ENCODE measurements at places on chromosomes 13 and 19. TPM values are rescaled to one million over a fixed set of nuclear protein-coding genes. Genes with fewer than 3 reads are reported as not detected.

Gene SIPA1L3
- 12.7 TPM for polyA plus RNA-seq

Gene CACNG6
- not detected for polyA plus RNA-seq

Gene PSG4
- polyA plus RNA-seq: 223 TPM

Gene KIR2DL3
- not detected for polyA plus RNA-seq

Gene NPHS1
- not detected for polyA plus RNA-seq

Gene GPC6
- 14.3 TPM for polyA plus RNA-seq

GRCh38 chr13:47408546-47409319 is 511.9 kb upstream of the HTR2A start:
- no peak overlapping the region for H3K4me3 ChIP-seq
- H3K36me3 ChIP-seq: no peaks in the 10 kb centered on the region

GRCh38 chr13:113937527-113938180 is 36.2 kb downstream of the C13orf46 start:
- DNase-seq: no peak
- peaks cover 7% of the 10 kb centered on the region for H3K4me1 ChIP-seq
- no peaks in the 10 kb centered on the region for H3K36me3 ChIP-seq
- no peak overlapping the region for H3K4me3 ChIP-seq
- H3K27ac ChIP-seq: no peak overlapping the region
- no peaks in the 10 kb centered on the region for H3K27me3 ChIP-seq

- no peak overlapping the region for H3K27ac ChIP-seq
- no peak for DNase-seq
- no peaks in the 10 kb centered on the region for H3K27me3 ChIP-seq
- H3K36me3 ChIP-seq: peaks cover 31% of the 10 kb centered on the region
Measured at GRCh38 chr19:16193466-16193865, 4.2 kb upstream of the AP1M1 start.

DNA sequence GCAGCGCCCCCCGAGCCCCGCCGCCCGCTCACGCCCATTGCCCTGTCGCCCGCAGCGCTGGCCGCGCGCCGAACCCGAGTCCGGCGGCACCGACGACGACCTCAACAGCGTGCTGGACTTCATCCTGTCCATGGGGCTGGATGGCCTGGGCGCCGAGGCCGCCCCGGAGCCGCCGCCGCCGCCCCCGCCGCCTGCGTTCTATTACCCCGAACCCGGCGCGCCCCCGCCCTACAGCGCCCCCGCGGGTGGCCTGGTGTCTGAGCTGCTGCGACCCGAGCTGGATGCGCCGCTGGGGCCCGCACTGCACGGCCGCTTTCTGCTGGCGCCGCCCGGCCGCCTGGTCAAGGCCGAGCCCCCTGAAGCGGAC is 518 bp downstream of the KLF2 start:
- H3K4me3 ChIP-seq: peak overlapping the region; percentile 96
- no peaks in the 10 kb centered on the region for H3K27me3 ChIP-seq
- no peak for DNase-seq
- peak overlapping the region; percentile 91 for H3K27ac ChIP-seq
- H3K36me3 ChIP-seq: peaks cover 12% of the 10 kb centered on the region

DNA sequence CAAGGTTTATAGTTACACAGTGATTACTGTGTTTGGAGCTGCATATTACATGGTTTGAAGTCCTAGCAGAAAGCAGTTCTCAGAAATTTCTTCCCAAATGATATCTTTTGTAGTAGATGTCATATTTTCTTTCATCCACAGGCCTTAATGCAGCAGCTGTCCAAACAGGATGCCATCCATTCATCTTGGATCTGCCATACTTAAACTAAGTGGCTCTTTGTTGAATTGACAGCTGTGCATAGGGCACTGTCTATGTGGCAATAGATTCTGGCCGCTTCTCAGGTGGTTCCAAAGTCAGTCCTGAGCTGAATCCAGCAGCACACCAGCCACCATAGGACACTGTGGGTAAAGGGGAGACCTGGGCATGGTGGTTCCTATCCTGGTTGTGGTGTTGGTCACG is 41.6 kb upstream of the SPRY2 start:
- H3K27me3 ChIP-seq: no peaks in the 10 kb centered on the region
- no peak for DNase-seq
- no peaks in the 10 kb centered on the region for H3K4me1 ChIP-seq
- no peak overlapping the region for H3K4me3 ChIP-seq

- H3K36me3 ChIP-seq: no peaks in the 10 kb centered on the region
- 0 out of 2 replicates have a peak, but pooled peaks cover 2% of the 10 kb centered on the region for H3K4me1 ChIP-seq
- peaks cover 42% of the 10 kb centered on the region for H3K27me3 ChIP-seq
- H3K27ac ChIP-seq: no peak overlapping the region
Measured at GRCh38 chr19:19261350-19262189, 11.5 kb downstream of the TM6SF2 start.

- no peak overlapping the region for H3K27ac ChIP-seq
- DNase-seq: no peak
- no peaks in the 10 kb centered on the region for H3K36me3 ChIP-seq
- peak overlapping the region; percentile 10 for H3K4me3 ChIP-seq
- H3K4me1 ChIP-seq: peaks cover 3% of the 10 kb centered on the region
Measured at GRCh38 chr19:5803441-5803751, 1.5 kb upstream of the NRTN start.

- H3K27ac ChIP-seq: no peak within 1 kb of the TSS
- H3K4me1 ChIP-seq: no peaks in the 10 kb centered on the region
- H3K27me3 ChIP-seq: peaks cover 65% of the 10 kb centered on the region
Measured at GRCh38 chr19:41993612-41994483, at the start of gene ATP1A3. ATP1A3 (minus strand) TSS chr19:41994230; CDS start chr19:41994076, 154 bp downstream.

DNA sequence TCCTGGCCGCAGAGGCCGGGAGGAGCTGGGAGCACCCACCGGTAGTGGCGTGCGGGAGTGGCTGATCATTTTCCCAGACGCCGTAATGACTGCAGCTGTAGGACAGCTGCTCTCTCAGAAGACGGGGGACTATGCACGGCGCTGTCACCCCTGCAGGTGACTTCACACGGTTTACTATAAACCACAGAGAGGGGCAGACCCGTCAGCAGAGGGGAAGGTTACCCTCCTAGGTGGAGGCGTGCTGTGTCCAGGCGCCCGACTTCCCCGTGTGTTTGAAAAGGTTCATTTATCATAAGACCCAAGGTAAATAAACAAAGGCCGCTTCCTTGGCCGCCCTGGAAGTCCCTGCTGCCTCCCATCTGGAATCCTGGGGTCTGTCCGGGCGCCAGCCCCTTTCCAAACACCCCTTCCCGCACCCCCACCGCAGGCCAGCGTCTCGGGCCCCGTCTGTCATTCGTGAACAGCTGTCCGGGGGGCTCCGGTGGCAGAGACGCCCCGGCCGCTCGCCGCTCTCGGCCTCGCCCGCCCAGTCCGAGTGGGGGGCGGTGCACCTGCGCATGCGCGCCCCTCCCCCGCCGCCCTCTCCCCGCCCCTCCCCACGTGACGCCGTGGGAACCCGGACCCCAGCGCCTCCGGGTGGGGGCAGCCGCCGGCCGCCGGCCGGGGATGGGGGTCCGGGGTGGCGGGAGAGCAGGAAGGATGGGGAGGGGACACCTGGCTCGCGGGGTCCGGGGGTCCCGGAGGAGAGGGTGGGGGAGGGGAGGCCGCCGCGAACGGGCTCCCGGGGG is 915 bp downstream of the SHC2 start:
- H3K4me1 ChIP-seq: peaks cover 3% of the 10 kb centered on the region
- no peak overlapping the region for H3K27ac ChIP-seq
- peak; percentile 27 for DNase-seq

DNA sequence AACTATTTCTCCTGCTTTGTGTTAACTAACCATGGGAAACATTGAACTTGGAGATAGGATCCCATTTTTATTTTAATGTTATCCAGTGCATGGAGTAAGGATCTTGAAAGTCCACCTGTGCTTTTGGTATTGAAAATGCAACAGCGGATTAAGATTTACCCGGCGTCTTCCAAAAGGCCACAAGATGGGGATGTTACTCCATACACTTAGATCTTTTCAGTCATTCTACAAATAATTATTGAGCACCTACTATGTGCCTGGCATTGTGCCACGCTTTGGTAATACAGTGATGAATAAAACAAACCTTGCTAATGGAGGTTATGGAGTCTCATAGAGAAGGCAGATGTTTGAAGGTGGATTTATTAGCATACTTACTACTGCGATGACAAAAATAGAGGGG is 56.9 kb downstream of the RFC3 start:
- no peaks in the 10 kb centered on the region for H3K4me1 ChIP-seq
- no peaks in the 10 kb centered on the region for H3K36me3 ChIP-seq
- no peak for DNase-seq
- no peak overlapping the region for H3K27ac ChIP-seq
- no peaks in the 10 kb centered on the region for H3K27me3 ChIP-seq
